ENCODE measurements at places on chromosomes 1 and 21.

DNA sequence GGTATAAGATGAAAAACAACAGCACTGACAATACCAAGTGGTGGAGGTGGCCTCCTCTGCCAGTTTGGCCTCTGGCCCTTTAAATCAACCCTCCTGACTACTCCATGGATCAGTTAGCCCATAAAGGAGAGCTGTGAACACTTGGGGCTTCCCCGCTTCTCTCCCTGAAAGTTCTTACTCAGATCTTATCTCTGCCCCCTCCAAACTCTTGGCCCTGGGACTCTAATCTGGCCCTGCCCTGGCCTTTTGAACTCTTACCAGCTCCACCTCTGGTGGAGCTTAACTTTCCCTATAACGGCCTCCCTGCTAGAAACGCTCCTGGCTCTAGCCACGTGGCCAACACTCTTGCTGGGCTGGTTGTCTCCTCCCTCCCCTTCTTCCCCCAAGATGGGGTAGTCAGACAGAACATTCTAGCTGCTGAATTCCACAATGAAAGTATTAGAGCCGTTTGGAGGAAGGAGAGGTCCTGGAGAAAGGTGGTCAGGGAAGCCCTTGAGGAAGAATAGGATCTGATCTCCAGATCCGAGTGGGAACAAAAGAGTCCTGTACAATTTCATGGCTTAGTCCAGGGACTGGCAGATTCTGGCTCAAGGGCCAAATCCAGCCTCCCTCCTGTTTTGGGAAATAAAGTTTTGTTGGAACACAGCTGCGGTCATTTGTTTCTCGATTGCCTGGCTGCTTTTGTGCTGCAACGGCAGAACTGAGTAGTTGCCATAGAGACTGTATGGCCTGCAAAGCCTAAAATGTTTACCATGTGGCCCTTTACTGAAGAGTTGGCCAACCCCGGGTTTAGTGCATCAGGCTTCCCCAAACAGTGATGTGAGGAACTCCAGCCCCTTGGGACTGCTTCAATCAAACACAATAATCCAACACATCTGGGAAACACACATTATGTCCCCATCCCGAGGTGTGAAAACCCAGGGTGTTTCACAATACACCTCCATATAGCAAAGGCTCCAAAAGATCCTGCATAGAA lies 9.5 kb upstream of the PIGR start:
- DNase-seq, result no peak

DNA sequence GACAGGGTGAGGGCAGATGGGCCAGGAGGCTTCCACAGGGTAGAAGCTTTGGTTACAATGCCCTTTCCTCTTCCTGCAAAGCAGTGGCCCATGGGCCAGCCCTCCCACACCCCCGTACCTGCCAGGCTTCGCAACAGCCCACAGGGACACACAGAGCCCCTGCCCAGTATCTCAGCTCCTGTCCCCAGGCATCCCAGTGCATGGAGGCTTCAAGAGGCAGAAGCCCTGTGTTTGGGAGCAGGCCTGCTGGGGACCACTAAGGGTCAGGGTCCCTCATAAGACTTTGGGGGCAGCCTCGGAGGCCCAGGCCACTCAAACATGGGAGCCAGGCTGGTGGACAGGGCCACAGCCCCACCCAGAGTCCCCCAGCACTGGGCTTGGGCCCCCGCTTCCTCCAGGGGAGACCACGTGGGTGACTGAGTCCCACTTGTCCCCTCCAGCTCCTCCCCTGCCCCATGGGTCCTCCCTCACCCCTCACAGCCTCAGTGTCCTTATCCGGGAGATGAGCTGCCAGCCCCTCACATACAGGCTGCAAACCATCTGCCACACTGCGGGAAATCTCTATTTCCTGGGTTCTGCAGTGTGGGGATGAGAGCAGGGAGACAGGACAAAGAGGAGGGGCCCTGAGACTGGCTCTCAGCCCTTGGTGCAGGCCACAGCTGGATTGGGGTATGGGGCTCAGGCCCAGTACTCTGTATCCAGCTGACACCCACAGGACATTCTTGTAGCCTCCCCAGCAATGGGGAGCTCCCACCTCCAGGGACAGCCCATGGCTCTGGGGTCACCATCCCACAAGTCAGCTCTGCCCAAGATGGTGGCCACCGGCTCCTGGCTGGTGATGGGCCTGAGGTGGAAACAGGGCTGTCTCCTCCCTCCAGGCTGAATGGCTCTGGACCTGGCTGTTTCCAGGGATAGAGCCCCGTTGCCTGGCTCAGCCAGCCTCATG lies 50.7 kb downstream of the WNT9A start:
- no peak for DNase-seq

GRCh38 chr1:1664941-1665814 lies 6.4 kb upstream of the CDK11B start:
- DNase-seq, result no peak

- no peak for DNase-seq
Measured at GRCh38 chr1:58107943-58108342, 438.6 kb downstream of the OMA1 start.

- DNase-seq, result no peak
Measured at GRCh38 chr1:177783051-177783450, 186.8 kb downstream of the SEC16B start.

DNA sequence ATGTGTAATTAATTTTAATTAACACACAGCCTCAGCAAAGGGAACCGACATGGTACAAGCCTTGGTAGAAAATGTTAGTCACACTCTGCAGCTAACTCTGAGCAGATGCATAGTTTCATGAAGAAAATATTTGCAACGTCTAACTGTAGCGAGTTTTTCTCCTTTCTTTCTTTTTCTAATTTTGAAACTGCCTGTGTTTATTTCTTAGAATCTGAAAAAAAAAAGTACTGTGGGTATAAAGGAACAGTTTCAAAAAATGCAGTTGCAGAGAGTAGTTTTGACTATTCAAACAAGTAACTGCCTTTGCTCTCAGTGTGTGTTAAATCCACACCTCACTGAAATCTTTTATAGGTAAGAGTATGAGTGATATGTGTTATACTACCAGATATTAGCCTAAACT lies 149.9 kb upstream of the C1orf105 start:
- DNase-seq, result no peak

- DNase-seq, result no peak
Measured at GRCh38 chr1:164310166-164310565, 248.8 kb upstream of the PBX1 start.

DNA sequence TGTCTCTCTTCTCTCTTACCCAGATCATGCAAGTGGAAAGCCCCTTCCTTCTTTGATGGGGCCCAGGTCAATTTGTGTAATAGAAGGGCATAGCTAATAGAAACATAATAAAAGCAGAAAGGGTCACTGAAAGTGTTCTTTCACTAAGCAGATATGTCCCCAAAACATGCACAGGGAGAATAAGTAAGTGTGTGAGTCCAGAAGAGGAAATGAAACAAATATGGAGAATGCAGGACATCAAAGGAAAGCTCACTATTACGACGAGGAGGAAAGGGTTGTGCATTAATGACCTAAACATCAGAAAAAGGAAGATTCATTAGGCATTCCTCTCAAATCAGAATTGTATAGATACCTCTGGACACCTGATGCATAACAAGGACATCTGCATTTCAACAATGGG lies 81.4 kb upstream of the SMYD2 start:
- DNase-seq, result no peak

DNA sequence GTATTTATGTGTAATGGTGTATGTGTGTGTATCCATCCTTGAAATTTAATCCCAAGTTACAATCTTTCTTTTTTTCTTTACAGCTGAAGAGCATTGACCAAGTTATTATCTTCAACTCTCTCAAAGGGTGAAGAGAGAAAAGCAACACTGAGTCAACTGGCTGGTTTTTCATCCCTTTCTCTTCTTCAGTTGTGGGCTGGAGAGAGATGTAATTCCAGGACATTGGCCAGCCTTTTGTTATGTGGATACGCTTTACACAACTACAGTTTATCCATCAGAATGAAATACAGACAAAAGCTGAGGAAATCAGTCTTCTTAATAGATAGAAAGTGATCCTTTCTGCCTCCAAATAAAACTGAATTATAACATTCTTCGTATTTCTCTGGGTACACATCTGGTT lies 357.0 kb upstream of the NCAM2 start:
- no peak for DNase-seq

- peak; percentile 36 for DNase-seq
Measured at GRCh38 chr1:63322114-63322943, at the start of gene FOXD3. FOXD3 (plus strand) TSS chr1:63322567; CDS start chr1:63323059, 492 bp downstream.

GRCh38 chr1:160726498-160727315 lies 12.3 kb upstream of the SLAMF7 start:
- peak; percentile 46 for DNase-seq

DNA sequence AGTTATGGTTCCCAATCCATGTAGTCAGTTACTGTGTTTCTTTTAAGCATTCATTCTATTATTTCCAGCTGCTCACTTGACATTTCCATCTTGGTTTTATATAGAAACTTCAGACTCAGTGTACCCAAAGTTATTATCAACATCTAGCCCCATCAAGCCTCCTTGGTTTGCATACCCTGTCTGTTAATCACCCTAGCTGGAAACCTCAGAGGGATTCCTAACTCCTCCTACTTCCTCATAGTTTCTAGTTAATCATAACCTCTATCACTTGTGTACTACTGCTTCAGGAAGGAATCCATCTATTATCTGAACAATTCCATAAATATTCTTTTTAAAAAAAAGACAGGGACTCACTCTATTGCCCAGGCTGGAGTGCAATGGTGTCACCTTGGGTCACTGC lies 293.3 kb downstream of the SDCCAG8 start:
- DNase-seq, result no peak

DNA sequence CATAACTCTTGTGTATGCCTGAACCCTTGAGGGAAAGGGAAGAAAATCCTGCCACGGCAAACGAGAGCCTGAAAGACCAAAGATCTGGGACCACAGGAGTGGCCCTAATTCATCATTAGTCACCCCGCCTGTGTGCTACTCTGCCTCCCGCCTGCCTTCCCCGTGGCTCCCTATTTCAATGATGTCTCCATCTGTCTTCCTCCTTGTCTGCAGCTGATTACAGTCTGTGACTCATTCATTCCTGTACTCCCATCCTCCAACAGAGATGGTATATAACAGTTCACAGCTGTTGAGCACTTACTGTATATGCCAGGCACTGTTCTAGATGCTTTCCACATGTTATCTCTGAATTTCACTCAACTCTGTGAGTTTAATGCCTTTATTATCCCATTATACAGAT lies 96.6 kb downstream of the SEC16B start:
- DNase-seq, result no peak

- peak; percentile 13 for DNase-seq
Measured at GRCh38 chr1:202968895-202969295, 1.8 kb upstream of the CYB5R1 start.

- DNase-seq, result no peak
Measured at GRCh38 chr1:50959303-50959912, 659 bp downstream of the FAF1 start.

DNA sequence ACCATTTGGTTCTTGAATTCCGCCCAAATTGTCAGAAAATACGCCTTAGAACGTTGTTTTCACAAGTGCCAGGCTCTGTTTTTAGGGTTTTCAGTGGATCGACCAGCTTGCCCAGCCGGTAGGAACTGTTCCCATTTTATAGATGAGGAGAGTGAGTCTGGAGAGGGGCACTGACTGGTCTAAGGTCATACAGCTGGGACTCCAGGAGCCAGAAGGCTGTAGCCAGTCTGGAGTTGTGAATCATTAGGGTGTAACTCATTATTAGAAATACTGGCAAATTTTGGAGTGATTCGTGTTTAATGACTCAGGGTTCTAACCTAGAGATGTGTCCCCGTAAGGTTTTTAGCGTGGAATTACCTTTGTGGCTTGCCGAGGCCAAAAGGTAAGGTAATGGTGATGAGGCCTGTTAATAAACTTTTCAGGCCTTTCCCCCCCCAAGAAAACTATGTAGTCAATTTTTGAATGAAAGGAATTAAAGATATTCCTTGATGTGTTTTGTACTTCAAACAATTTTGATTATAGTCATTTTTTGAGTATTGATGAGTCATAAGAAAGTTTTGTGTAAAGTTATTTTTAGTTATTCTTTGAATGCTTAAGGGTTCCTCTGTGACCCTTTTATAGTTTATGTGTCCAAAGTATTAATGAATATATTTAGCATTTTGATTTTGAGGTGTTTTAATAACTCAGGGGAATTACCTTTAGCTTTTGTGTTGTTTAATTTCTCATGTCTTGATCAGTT lies 2.1 kb downstream of the DYRK1A start:
- DNase-seq, result no peak

GRCh38 chr1:8777867-8778266 lies 39.6 kb downstream of the RERE start:
- DNase-seq, result no peak

DNA sequence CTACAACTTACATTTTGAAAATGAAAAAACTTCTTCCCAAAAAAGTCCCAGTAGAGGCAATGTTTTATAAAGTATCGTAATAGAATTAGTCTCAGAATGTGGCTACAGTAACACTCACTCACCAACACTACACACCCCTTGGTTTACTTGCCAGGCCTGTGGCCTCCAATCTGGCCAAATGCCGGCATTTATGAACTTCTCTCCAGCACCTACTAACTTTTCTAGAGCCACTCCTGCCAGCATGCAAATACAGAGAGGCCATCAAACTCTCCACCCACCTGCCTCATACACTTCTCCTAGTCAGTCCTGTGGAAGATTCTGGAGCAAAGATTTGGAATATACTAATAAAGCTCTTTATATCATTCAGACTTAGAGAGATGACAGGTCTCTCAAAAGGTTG lies 32.3 kb downstream of the STPG1 start:
- DNase-seq, result no peak

- no peak for DNase-seq
Measured at GRCh38 chr1:212624976-212625501, 16.5 kb downstream of the ATF3 start.

- DNase-seq, result no peak
Measured at GRCh38 chr1:237894131-237894530, 3.4 kb upstream of the ZP4 start.

GRCh38 chr1:165610866-165611265 lies 20.2 kb upstream of the MGST3 start:
- no peak for DNase-seq

- DNase-seq, result no peak
Measured at GRCh38 chr1:241356187-241356518, 852 bp downstream of the RGS7 start.

DNA sequence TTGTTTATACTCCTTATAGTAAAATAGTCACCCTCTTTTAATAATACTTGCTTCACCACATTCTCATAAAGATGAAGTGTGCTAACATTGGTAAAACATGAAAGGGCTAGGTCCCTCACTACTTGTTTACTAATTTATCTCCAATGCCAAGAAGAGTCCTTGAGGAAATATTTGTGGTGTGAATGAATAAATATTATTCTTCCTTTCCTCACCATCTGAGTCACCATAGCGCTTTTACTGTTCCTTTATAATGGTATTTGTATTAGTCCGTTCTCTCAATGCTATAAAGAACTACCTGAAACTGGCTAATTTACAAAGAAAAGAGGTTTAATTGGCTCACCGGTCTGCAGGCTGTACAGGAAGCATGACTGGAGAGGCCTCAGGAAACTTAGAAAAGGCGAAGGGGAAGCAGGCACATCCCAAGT lies 222.8 kb upstream of the ZRANB2 start:
- no peak for DNase-seq

- DNase-seq, result no peak
Measured at GRCh38 chr1:16617778-16618580, 4.6 kb upstream of the NBPF1 start.

- DNase-seq, result no peak
Measured at GRCh38 chr1:170146720-170147263, 1.0 kb downstream of the NTMT2 start.
